Bronchus fibroblast of lung (primary cell): ENCODE measurements at places on chromosomes 16 and 17. TPM values are rescaled to one million over a fixed set of nuclear protein-coding genes. Genes with fewer than 3 reads are reported as not detected.

Gene SMURF2
- 41.9 and 47.6 TPM in 2 replicates for total RNA-seq

Gene SLC25A10
- total RNA-seq: 32.7 and 38.0 TPM in 2 replicates

Gene SBK1
- under 0.01 TPM in 2 replicates for total RNA-seq

Gene KRTAP2-3
- total RNA-seq: not detected in 2 replicates

Gene KDM6B
- 1.2 and 1.7 TPM in 2 replicates for total RNA-seq

Gene SYNGR2
- 14.1 and 15.6 TPM in 2 replicates for total RNA-seq

Gene TP53TG3
- not detected in 2 replicates for total RNA-seq

Gene ABCA3
- 0.15 and 0.34 TPM in 2 replicates for total RNA-seq

Gene SRCIN1
- total RNA-seq: 0.15 TPM in 1 of 2 replicates, not detected in the other
